Cardiac muscle cell (in vitro differentiated cells and primary cell): ENCODE measurements at places on chromosomes 12 and 14. TPM values are rescaled to one million over a fixed set of nuclear protein-coding genes. Genes with fewer than 3 reads are reported as not detected.

ART4 gene
- not detected in 2 replicates for total RNA-seq

GRCh38 chr12:2646341-2646740 is 148.4 kb upstream of the FKBP4 start:
- no peaks in the 10 kb centered on the region for H3K27me3 ChIP-seq
- DNase-seq: no peak
- peaks cover 12% of the 10 kb centered on the region for H3K4me1 ChIP-seq

AKT1 gene
- total RNA-seq: 173 and 190 TPM in 2 replicates

DNA sequence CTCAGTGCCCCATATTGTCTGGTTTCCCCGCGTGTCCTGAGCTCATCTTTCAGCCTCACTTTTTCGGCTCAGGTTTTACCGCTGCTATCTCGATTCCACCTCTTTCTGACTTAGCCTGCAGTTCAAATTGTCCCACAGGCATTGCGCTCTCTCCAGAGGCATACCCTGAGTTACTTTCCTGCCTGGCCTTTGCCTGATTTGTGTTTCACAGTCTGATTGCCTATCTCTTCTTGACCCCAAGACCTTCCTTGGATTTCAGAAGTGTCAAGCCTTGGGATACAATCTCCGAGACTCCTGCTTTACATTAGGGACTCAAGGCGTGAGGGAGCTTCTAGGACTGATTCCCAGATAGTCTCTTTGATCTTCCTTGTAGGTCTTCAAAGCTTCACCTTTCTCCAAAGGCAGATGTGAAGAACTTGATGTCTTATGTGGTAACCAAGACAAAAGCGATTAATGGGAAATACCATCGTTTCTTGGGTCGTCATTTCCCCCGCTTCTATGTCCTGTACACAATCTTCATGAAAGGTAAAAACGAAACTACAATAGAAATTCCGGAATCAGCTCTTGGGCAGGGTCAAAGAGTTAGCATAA is 629 bp downstream of the LETMD1 start:
- peak overlapping the region; percentile 88 for H3K27ac ChIP-seq
- H3K4me3 ChIP-seq: peak overlapping the region; percentile 66
- peaks cover 7% of the 10 kb centered on the region for H3K4me1 ChIP-seq
- no peaks in the 10 kb centered on the region for H3K27me3 ChIP-seq
- peak; percentile 13 for DNase-seq
